ENCODE measurements at places on chromosomes 5 and 9. TPM values are rescaled to one million over a fixed set of nuclear protein-coding genes. Genes with fewer than 3 reads are reported as not detected.
A peak's percentile ranks its signal among the peaks of the same experiment; 100 is the strongest.

The FAM200C gene
- 10.3 TPM for total RNA-seq

DNA sequence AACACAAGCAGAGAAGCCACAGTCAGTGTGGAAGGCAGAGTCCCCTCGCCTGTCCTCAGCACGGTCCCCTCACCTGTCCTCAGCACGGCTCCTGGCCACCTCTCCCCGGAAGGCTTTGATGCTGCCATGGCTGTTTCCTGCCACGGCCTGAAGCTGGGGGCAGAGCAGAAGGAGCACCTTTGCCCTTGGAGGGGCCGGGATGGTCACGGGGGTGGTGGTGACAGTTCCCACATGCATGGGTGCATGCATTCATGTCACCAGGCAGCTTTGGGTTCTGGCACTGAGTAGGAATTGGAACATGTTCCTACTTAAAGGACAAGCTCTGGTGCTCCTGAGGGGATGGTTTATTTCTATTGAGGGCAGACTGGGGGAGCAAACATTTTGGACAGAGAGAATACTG lies 57.8 kb upstream of the PHYKPL start:
- DNase-seq, result no peak

- no peak for DNase-seq
These were observed 58.2 kb downstream of the RGS3 start for GRCh38 chr9:113521693-113522255.

DNA sequence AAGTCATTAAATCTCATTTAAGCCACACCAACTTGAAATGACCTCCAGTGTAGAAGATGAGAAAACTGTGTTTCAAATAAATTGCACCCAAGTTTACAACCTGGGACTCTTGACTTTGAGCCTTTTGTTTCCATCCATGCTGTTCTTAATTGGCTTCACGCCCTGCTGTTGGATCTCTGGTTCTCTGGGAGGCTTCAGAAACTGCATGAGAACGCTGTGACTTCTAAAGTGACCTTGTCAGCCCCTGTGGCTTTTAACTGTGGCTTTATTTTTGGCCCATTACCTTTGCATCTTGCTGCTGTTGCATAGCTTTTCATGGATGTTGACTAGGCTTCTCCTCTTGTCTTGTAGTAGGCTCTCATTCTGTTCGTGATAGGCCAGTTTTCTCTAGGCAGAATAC lies 29.3 kb downstream of the TNFAIP8 start:
- no peak for DNase-seq

DNA sequence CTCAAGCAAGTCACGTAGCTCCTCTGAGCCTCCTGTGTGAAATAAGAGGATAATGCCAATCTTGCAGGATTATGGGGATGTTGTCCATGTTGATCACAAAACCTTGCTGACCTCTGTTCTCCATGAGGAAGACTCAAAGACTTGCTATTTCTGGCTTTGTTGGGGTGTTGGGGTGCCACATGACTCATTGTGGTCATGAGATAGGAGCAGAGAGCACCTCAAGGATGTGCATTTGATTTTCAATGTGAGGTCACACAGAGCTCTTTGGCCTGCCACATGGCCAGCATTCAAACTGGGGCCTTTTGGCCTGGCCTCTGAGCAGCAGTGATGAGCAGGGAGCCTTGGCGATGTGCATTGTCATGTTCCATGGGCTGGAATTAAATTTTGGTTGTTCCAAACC lies 380.3 kb downstream of the GADD45G start:
- no peak for DNase-seq

The NUTM2F gene
- not detected for total RNA-seq

- peak; percentile 61 for DNase-seq
These were observed 403.0 kb downstream of the GADD45G start for GRCh38 chr9:90007516-90008440.

DNA sequence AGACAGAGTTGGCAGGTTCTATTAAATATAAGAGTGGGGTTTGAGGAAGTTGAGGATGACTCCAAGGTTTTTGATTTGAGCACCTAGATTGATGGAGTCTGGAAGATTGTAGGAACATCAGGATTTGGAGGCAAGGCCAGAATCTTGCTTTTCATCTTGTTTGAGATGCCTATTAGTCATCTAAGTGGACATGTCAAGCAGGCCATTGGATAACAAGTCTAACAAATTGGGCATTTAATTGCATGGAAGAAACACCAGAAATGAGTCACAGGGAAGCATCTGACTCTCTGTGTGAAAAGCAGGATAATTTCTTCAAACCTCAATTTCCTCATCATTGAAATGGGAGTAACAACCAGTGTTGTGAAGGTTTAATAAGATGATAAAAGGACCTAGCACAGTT lies 53.3 kb upstream of the ARL15 start:
- peak; percentile 45 for DNase-seq

DNA sequence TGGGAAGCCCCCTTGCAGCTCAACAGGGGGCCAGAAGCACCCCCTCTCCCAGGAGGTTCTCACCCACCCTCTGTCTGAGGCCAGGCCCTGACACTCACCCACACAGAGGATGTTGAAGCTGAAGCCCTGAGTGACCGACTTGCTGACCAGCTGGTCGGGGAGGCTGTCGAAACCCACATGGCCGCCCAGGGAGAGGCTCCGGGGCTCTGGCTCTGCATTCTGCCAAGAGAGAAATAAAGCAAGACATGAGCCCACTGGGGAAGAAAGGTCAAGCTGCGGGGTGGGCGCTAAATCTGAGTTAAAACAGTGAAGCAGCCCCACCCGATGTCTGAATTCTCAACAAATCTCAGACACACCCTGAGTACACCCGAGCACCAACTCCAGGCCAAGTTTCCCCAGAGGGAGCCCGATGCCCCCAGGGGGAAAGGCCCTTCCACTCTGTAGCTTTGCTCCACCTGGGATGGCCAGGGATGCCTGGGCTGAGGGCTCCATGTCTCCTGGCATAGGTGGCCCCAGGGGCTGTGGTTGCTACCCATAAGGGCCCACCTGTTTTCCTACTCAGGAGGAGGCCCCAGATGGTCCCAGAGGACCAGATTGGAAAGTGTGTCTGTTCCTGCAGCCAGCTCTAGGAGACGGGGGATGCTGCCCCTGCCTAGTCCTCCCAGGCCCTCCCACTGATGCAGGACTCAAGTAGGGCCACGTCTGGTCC lies 11.6 kb downstream of the SEPTIN8 start:
- no peak for DNase-seq

- DNase-seq, result no peak
These were observed 674.0 kb downstream of the MAT2B start for GRCh38 chr5:164179406-164179805.

The DIRAS2 gene
- 0.57 TPM for total RNA-seq

The GMCL2 gene
- total RNA-seq, result not detected

DNA sequence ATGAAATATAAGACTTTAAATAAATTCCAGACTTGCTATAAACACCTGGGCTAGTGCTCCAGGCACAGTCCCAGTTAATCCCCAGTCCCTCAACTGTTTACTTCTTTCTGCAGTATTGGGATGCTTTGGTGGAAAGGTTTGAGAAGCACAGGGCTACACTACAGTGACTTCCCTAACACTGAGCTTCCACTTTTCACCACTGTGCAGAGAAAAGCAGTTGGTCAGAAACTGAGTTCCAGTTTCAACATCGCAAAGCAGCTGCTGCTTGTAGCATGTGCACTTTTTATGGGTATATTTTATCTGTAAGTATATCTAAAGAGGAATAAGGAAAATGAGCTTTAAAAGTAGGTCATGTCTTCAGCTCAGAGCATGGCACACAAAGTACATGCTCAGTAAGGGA lies 339.7 kb downstream of the NTRK2 start:
- DNase-seq, result no peak

GRCh38 chr9:125586172-125586511 lies 120.9 kb downstream of the MAPKAP1 start:
- DNase-seq, result no peak

DNA sequence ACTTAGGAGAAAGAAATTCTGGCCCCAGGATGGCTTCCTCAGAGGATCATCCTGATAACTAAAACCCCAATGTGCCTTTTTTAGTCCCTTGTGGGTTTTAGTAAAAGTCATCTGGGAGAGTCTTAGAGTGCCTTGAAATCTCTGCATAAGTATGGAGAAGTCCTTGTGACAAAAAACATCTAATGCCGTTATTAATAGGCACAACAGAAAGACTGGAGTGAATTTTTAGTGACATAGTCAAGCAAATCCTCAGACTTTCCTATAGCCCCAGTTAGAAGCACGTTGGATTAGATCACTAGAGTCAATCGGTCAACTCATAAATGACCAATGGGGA lies 108.2 kb upstream of the MPDZ start:
- DNase-seq, result no peak

The WWC1 gene
- total RNA-seq, result 18.9 TPM

The INSYN2B gene
- total RNA-seq, result 5.6 TPM

GRCh38 chr9:86598411-86599239 lies 244.4 kb upstream of the TUT7 start:
- no peak for DNase-seq

The C7 gene
- total RNA-seq, result 1.0 TPM

GRCh38 chr9:15982182-15982581 lies 429.3 kb downstream of the CCDC171 start:
- no peak for DNase-seq

DNA sequence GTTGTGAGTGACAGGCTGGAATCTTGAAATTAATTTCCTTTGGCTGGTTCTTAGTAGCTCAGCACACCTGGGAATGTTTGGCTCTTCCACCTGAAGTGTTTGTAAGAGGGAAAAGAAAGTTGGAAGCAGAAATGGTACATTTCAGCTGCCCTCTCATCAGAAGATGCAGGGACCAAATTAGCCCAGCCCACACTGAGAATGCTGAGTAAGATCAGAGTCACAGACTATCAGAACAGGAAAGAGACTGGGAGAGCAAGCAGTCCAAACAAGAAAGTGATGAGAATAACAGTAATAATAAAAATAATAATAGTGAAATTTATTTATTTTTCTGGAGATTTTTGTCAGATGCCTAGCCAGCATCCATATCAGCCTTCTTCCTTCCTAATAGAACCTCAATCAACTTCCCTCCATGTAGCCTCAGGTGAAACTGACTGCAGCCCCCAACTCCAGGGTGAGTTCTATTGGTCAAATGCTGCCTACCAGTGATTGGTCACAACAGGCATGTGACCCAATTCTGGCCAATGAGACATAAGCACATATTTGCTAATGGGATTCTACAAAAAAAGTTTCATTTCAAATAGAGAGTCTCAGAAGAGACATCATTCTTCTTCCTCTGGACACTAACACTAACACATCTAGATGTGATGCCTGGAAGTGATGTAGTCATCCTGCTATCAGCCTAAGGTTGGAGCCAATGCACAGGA lies 31.2 kb upstream of the ADRA1B start:
- no peak for DNase-seq

DNA sequence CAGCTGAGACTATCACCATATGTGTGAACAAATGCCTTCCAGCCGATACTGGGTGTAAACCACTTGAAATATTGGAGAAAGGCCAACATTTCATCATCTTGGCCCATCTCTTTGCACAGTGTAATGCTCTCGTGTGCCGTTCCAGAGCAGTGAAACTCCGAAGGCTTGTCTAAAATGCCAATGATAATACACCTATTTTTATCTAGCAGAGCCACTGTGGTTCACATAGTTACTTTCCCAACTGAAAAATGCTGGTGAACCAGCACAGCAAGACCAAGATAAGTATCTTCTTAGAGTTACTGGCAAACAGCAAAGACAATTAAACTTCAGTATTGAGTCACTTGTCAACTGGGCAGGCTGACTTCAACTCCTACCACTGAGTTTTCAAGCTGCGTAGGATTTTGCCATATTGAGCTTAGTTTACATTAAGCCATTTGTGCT lies 379.9 kb upstream of the ACTBL2 start:
- peak; percentile 80 for DNase-seq

GRCh38 chr9:134601764-134602163 lies 39.8 kb upstream of the COL5A1 start:
- DNase-seq, result peak; percentile 25

DNA sequence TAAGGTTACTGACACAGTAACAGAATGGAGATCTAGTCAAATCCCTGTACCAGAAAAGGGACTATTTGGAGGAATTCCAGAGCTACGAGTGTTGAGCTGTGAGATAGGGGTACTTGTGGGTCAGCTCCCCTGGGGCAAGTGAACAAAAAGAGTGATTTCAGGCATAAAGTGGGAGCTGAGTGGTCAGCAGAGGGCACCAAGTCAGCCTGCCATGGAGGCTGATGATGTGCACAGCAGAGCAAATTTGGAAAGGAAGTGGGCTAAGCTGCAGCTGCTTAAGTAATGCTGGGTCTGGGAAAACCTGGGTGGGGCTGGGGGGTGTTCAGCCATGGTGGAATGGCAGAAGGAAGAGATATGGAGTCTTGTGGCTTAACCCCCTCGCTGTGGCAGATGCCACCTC lies 327.9 kb downstream of the NTRK2 start:
- DNase-seq, result no peak

The MOB3B gene
- 0.83 TPM for total RNA-seq

The C9orf78 gene
- total RNA-seq, result 127 TPM

GRCh38 chr9:115461280-115461679 lies 343.3 kb upstream of the TNC start:
- DNase-seq, result no peak

DNA sequence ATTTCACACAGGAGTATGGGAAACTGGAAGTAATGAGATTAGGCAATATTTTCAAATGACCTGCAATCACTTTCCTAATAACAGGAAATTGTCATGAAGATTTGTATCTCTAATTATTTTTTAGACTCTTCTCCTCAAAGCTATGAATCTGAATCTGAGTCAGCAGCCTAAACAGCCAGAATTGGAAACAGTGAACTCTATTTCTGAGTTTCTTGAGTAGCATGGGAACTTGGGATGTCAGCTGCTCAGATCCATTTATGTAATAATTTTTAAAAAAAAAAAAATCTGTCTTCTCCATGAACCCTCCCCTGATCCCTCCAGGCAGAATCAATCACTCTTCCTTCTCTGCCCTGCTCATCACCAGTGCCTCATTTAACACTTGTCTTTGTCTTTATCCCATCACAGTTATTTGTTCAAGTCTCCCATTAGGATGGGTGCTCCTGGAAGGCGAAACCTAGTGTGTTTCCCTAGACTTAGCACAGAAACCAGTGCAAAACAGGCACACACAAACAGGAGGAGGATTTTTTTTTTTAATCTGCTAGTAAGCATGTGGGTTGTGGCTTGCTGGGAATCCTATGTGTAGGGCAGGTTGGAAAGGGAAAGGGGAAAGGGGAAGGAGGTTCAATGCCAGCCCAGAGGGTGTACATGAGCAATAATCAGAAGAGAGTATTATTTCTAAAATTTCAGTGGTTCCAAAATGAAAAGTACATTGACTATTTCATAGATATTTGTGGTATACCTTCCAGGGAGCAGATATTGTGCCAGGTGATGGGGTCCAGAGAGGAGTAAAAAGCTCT lies 186.8 kb downstream of the TTLL11 start:
- no peak for DNase-seq

The OR2V2 gene
- total RNA-seq, result not detected

DNA sequence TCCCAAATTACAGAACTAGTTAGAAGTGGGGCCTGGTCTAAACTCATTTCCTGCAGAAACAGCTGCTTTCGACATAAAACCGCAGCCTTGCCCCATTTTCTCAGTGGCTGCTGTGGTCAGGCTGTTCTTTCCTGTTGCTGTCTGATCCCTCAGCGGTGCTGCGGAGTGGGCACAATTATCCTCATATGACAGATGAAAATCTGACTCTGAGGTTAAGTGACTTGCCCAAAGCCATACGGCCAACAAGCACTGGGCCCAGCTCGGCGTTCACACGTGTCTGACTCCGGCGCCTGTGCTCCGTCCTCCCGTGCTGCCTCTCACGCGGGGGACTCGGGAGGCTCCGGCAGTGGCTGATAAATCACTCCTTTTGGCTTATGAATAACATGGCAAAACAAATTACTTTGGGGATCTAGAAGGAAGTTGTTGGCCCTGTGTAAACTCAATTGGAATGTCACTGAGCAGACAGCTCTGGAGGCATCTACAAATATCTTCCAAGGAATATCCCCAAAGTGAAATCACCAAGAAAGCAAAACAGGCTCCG lies 142.6 kb upstream of the LMX1B start:
- peak; percentile 90 for DNase-seq

- DNase-seq, result no peak
These were observed 13.6 kb upstream of the CAST start for GRCh38 chr5:96648593-96648992.

The TLX3 gene
- 20.1 TPM for total RNA-seq
